ENCODE measurements at places on chromosomes 12 and 14.

- DNase-seq = no peak
Observed at GRCh38 chr14:45199230-45199629, 53.8 kb downstream of the MIS18BP1 start.

DNA sequence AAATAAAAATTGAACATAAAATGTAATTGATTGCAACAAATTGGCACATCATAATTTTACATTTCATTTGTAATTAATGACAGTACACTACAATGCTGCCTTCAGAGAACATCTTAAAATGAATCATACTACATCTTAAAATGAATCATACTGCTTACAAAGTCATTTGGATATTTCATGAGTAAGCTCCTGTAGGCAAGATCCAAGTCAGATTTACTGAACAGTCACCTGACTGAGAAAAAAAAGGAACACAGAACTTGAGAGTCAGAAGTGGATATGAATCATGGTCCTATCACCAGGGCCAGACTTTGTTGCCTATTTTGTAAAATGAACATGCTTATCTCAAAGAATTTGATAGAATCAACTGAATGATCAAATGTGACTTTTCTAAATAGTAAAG lies 32.7 kb upstream of the FBLN5 start:
- DNase-seq = no peak

- DNase-seq = no peak
Observed at GRCh38 chr12:19893514-19893913, 454.2 kb downstream of the AEBP2 start.

GRCh38 chr14:72709916-72710611 lies 183.8 kb downstream of the DPF3 start:
- DNase-seq = no peak

- DNase-seq = no peak
Observed at GRCh38 chr12:89501793-89502192, 22.8 kb downstream of the GALNT4 start.

DNA sequence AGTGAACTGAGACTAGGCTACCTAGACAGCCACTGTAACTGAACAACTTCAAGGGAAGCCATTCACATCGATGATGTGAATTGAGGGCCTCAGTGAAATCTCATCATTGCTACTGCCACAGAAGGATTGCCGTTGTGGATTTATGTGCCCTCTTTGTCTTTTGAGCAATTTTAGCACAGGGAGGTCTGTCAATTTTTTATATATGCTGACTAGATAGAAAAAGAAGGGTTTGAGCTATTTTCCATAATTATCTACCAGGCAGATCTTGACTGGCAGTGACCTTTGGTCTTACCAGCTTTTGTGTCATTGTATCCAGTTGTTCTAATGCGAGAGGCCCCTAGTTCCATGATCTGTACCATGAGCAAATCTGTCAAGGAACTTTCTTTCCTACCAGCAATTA lies 179.4 kb downstream of the ERC1 start:
- no peak for DNase-seq

DNA sequence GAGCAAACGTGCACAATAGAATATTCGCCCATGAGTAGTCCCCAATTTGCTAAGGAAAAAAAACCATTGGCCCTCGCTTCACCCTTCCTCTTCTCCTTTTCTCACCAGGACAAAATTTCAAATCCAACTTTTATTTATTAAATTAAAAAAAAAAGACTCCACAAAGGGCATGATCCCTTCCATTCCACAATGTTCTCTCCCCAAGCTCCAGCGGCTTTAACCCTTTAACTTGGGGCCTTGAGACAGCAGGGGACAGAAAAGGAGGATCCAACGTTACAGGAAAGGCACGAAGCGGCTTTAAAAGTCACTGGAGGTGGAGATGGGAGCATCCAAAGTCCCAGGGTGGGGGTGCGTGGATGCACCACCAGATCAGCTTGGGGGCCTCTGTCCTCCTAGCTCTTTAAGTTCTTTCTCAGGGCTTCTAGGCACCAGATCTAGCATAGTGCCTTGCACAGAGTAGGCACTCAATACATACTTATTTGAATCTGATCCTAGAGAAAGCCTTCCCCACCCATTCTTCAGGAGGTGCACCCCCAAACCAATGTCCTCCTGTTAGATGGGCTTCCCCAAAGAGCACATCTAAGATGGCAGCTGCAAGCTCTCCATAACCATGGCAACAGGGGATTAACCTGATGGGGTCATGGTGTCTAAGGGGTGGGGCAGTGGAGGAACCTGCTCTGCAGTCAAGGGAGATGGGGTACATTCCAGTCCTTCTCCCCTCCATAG lies 5.2 kb upstream of the AAAS start:
- DNase-seq = no peak

DNA sequence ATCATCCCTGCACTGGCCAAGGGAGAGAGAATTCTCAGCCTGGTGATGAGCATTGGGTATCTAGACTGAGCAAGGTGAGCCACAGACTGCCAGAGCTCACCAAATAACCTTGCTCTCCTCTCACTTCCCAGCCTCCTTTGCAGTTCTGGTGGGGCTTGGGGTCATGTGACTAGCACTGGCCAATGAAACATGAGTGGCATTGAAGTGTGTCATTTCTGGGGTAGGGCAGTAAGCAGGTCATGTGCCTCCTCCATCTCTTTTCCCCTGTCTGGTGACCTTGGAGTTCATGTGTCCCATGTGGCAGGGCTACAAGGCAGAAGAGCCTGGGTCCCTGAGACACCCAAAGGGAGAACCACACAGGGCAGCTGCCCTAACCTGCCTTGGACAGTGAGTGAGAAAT lies 3.6 kb upstream of the KRT72 start:
- no peak for DNase-seq

DNA sequence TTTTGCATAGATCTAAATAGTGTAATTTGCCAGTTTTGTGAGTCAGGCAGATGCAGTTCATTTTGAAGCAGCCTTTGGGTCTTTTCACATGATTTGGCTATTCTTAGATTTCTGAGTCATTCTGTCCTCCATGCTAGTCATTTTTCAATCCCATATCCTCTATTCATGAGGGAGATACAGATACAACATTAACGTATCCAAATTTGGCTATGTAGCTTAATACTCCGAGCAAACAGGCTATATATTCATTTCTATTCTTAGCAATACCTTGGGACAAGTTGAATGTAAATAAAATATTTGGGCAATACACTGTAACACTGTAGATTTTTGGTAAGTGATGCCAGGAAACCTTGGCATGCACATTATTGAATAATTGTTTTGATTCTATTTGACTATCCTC lies 270.7 kb upstream of the PDE3A start:
- DNase-seq = no peak

DNA sequence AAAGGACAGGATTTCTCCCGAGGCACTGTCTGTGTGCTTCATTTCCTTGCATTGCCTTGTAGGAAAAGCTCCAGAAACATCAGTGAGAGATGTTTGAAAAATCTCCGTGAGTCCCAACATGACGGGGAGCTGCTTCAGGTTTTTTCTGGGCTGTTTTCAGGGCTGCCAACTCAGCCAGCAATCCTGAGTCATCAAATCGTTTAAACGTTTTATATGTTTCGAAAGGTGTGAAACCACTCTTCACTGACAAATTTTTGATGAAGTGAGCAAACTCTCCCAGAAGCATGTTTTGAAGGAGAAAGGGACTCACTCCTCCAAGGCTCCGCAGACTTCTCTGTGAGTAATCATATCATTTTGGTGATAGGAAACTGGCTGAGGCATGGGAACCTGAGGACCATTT lies 240.5 kb downstream of the TMEM132C start:
- no peak for DNase-seq

DNA sequence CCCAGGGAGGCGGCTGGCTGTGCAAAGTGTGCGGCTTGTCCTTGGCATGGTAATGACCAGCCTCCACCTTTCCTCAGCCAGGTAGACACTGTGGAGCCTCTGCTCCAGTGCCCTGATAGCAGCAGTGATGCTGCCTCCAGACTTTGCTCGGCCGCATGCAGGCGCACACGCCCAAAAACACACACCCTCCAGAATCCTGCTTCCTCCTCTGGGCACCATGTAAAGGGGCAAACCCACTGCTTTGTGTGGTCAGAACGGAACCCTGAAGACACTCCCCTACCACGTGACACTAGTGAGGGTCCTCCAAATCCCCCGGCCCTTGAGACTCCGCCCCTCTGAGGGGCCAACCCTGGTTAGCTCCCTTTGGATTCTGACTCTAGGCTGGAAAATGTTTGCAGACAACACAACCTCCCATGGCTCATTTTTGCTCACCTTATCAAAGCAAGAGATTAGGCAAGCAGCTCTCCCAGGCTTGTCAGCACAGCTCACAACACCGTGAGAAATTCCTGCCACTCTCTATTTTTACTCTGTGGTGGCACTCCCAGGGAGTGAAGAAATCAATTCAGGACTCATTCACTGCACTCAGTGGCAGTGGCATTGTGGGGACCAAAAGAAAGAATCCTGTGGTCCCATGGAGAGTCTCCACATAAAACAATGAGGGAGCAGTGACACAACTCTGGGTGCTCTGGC lies 4.5 kb downstream of the KRT77 start:
- no peak for DNase-seq

DNA sequence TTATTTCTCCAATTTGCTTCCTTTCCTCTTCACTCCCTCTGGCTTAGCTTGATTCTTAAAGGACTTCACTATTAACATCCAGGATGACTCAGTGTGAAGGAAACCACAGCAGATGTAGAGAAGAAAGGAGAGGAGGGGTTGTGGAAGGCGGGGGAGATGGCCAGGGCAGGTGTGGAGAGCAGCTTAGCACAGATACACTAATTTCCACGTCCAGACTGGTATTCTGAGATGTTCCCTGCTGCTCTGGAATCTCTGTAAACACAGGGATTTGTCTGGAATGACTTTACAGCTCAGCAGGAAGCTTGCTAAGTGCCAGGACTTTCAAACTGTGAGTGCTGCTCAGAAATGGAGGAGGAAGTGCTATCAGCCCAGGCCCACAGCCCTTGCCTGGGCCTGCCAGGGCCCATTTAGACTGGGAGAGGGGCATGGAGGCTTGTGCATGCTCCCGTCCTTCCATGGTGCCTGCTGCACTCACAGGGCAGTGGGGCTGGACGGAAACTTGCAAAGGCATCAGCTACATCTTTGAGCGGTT lies 202.5 kb upstream of the DDHD1 start:
- DNase-seq = peak; percentile 66

DNA sequence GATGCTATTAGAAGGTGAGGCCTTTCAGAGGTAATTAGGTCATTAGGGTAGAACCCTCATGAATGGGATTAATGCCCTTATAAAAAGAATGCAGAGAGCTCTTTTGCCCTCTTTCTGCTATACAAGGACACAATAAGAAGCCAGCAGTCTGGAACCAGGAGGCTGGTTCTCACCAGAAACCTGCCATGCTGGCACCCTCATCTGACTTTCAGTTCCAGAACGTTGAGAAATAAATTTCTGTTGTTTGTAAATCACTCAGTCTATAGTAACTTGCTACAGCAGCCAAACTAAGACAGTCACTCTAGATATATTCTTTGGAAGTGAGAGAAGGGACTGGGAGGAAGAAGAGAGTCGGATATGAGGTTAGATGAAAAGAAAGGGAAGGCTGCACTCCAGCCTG lies 125.0 kb upstream of the MYF6 start:
- DNase-seq = no peak

DNA sequence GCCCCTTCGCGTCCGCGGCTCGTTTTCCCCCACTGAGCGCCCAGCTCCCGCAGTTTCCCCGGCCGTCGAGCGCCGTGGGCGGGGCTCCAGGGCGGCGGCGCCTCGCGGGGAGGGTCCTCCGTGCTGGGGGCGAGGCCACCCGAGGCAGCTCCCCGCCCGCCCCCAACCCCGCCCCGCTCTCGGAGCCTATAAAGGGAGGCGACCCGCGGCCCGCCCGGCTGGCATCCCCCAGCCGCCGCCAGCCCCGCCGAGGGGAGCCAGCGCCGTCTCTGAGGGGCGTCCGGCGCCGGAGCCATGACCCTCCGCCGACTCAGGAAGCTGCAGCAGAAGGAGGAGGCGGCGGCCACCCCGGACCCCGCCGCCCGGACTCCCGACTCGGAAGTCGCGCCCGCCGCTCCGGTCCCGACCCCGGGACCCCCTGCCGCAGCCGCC lies at the start of gene TAMALIN:
Gene TAMALIN, plus strand, starts transcription at position 221 of the 432 bp plus-strand sequence. Its CDS starts 74 bp downstream, at position 295.
- DNase-seq = peak; percentile 84

DNA sequence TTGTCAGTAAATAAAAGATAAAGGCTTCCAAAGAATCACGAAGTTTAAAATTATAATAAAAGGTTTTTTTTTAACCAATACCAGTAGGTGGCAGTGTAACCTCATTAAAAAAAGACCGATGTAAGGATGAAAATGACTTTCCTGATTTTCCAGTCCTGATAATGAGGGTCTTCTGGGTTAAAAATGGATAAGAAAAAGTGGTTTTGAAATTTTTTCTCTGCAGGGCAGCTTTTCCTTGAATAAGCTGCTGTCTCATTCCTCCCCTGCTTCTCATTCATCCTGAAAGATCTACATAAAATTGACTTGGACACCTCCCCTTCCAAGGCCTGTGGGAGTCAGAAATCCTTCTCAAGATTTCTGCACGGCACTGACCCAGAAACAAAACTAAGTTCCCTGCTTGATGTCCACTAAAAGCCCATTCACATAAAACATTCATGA lies 58.9 kb upstream of the FBXO33 start:
- peak; percentile 50 for DNase-seq
